ENCODE measurements at places on chromosomes 6 and 20.

DNA sequence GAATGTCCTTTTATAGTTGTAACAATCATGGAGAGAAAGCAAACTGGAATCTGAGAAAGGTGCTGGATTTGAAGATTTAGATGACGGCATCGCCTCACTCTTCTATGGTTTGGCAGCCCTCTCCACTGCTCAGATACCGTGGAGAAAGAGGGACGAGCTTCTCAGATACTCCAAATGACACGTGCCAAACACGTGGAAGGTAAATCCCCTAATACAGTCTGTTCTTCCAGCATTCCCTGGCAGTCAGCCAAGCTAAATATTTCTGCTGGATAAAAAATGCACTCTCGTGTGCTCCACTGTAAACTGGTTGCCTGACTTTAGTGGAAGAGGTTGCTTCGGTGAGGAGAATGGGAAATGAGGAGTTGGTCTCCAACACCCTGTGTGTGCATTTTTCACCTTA, 16.7 kb upstream of the PRDM1 start:
- DNase-seq, result peak; percentile 67

DNA sequence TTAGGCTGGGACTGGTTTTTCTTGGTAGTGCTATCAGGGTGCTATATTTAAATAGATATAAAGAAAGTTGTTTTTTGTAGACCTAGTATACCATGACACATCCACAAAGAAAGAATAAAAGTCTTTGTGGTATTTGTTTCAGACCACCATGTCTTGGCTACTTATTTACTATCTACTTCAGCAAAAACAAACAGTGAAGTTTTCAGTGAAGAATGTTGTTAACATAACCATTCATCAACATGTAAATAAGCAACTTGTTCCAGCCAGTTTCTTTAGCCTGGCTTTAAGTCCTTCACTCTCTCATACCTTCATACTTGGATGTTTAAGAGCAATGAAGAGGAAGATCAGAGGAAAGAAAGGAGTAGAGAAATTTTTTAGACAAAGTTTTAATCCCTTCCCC, 624.1 kb downstream of the CD109 start:
- no peak for DNase-seq

DNA sequence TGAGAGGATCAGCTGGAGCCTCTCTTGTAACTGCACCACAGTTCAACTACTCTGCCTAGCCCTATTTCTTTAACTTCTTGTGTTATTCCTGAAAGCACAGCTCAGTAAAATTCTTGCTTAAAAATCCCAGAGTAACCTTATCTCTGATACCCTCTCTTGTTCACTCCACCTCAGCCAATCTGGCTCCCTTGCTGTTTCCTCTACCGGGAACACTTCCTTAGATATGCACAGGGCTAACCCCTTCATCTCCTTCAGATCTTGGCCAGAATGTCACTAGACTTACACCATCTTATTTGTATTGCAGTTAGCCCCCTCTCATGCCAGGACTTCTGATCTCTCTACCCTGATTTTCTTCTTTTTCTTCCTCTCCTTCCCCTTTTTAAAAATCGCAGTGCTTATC, 2.6 kb upstream of the ZKSCAN3 start:
- no peak for DNase-seq

- peak; percentile 65 for DNase-seq
These were observed 5.0 kb downstream of the VSX1 start for GRCh38 chr20:25076731-25077609.

GRCh38 chr20:59151391-59151790, 12.2 kb upstream of the ZNF831 start:
- no peak for DNase-seq

DNA sequence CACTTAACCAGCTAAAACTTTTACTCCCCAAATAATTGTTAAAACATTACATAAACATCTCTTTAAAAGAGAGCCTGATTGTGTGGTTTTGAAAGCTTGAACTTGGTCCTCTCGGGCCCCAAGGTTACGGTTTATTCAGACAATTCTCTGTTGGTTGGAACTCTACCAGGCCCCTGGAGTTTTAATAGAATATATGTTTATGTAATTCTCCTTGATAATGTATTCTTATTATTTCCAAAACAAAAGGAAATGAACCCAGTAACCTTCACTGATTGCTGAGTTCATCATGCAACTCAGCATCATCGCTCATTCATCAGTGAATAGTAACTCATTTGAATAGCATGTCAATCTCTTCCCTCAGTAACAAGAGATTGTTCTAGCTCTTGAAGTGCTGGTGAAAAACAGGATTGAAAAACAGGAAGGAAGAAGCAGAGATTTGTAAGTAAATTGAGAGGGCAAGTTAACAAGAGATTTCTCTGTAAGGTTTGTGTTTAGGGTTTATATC, 464.5 kb upstream of the MARCKS start:
- DNase-seq, result peak; percentile 65

- DNase-seq, result no peak
These were observed 13.0 kb downstream of the PNISR start for GRCh38 chr6:99412065-99412464.
